ENCODE measurements at places on chromosomes 12 and 14.
A peak's percentile ranks its signal among the peaks of the same experiment; 100 is the strongest.

GRCh38 chr12:46415552-46415951, 43.0 kb upstream of the SLC38A2 start:
- DNase-seq, result no peak

DNA sequence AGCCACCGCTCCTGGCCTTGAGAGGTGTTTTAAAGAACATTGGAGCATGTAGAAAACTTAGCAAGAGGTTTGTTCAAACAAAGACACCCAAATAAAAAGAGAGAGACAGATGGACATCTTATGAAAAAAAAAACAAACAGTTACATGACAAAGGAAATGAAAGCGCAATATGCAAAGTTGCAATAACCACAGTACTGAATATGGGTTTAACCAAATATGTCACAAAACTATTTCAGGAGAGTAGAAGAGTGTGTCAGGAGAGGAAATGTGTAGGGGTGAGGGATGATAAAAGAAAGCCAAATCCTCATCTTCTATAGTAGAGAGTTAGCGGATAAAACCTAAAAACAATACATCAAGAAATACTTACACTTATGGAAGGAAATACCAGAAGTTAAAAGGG, 98.4 kb downstream of the GTF2A1 start:
- DNase-seq, result no peak

DNA sequence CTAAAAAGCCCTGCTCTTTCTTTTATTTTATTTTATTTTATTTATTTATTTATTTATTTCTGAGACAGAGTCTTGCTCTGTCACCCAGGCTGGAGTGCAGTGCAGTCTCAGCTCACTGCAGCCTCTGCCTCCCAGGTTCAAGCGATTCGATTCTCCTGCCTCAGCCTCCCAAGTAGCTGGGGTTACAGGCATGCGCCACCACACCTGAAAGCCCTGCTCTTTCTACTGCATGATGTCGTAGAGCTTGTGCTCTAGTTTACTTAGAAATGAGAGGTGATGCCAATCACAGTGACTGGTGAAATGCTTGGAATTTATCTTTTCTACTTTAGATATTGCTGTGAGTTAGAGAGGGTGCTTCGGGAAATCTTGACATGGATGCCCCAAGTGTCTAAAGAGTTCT, 54.5 kb downstream of the DAD1 start:
- no peak for DNase-seq

- DNase-seq, result peak; percentile 2
Observed at GRCh38 chr14:90093942-90094595, 32.3 kb downstream of the KCNK13 start.

- no peak for DNase-seq
Observed at GRCh38 chr12:51011955-51012354, 14.2 kb downstream of the SLC11A2 start.

GRCh38 chr12:9340422-9341259, 132.4 kb upstream of the PZP start:
- no peak for DNase-seq

DNA sequence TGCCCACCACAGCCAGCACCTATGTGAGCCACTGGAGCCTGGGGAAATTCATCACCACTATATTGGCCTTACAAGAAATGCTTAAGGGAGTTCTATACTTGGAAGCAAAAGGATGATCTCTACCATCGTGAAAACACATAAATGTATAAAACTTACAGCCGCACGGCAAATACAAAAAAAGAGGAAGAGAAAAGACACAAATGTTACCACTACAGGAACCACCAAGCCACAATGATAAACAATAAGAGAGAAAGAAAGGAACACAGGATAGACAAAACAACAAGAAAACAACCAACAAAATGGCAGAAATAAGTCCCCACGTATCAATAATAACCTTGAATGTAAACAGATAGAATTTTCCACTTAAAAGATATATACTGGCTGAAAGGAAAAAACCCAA, 267.5 kb downstream of the TMEM121 start:
- no peak for DNase-seq

DNA sequence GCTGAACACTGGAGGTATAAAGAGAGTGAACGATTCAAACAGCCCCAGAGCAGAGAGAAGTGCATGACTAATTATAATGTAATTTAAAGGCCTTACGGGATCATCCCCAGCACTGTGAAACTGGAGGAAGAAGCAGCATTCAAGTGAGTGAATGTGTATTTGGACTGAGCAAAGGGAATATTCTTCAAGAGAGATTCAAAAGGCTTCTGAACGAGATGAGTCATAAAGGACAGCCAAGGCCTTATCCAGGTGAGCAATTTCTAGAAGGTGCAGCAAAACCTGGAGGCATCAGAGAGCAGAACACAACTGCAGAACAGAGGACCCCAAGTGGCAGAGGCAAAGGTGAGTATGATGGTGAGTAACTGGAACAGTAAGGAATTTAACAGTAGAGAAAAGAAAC, 127.2 kb downstream of the BCAT1 start:
- no peak for DNase-seq

DNA sequence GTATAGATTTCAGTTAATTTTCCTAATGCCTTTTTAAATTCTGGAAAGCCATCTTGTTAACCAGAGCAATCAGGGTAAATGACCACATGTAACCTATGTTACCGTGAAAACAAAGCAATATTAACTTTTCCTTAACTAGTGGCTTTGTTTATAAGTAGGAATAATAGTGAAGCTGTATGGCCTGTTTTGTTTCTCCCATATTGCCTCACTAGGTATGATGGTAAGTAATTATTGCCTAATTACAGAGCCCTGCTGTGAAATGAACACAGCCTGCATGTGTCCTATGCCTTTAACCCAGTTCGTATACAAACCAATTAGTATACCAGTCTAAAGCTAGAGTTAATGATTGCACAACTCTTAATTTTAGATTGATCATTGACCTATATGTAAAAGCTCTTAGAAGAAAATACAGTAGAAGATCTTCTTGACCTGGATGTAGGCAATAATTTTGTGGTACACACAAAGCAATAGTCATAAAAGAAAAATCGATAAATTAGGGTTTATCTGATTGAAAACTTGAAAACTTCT, 249.9 kb downstream of the CCDC91 start:
- no peak for DNase-seq
